ENCODE measurements at places on chromosomes 4 and X.

DNA sequence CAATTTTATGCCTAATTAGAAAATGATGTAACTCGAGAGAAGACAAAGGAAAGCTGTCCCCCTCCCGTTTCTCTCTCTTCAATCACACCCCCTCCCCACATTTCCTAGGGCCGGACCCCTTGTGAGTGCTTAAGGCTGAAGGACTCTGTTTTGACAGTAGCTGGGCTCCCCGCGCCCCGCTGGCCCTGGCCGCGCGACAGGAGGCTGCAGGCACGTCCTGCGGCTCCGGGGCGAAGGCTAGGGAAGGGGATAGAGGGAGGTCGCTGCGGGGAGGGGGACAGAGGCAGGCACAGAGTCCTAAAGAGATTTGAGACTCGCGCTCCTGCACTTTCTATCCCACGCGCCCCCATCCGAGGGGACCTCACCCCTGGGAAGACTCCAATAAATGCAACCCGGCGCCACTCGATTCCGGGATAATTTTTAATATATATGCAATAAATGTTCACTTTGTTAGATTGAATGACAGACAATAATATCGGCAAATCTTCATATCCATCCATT lies 56.2 kb upstream of the TMEM33 start:
- no peak for DNase-seq

GRCh38 chrX:80765220-80765625 lies 44.5 kb downstream of the BRWD3 start:
- DNase-seq = no peak

DNA sequence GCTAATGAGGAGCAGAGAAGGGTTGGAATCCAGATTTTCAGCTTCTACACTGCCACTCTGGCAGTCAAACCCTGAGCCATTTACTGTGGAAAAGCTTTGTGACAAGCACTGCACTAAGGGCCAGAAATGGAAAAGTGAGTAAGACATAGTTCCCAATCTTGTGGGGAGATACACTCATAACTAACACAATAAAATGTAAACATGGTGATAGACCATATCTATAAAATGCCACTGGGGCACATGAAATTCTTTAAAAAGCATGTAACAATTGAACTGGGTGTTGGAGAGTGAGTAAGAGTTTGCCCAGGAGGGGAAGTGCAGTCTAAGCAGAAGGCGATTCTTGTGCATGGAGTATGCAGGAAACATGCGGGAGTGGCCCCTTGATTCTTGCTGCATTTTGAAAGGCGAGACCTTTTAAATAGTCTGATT lies 32.0 kb upstream of the ANXA5 start:
- DNase-seq = no peak

DNA sequence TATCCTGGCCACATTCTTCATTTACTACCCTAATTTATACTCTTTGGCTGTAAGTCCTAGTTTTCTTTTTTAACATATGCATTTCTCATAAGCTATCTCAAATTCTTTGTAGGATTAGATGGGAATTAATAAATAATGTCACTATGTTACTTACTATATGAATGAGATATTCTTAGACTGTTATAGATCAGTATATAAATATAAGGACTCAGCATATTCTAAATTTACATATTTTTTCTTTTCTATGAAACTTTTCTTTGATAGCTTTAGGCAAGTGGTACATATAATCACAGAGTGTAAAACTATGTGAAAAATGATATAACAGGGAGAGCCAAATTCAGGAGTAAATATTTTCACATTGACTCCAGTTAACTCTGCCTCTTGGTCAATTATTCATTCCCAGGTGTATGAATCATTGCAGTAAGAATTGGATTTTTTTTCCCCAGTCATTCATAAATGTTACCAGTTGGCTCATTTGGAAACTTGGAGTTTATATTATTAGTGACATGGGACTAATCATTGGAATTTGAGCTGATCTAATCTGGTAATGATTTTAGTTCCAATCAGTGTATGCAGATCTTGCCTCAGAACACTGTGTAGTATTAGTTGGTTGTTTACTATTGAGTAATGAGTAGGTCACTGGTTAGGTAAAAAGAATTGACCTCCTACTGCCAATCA lies 25.3 kb downstream of the FHIP1A start:
- DNase-seq = no peak

DNA sequence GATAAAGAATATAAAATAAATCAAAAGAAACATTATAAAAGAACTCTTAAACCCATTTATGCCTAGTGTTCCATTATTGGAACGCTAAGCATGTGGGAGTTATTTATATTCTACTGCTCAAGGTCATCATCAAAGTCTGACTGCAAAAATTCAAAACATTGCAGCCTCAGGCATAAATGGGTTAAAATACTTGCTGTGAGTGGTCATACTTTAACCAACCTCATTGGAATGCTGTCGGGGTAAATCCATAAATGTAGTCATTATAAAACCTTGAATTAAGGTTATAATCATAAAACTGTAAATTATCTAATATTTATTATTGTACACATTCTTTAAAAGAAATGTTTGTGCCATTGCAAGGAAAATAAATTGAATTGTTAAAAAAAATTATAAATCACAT lies 55.0 kb downstream of the RPS6KA6 start:
- no peak for DNase-seq

DNA sequence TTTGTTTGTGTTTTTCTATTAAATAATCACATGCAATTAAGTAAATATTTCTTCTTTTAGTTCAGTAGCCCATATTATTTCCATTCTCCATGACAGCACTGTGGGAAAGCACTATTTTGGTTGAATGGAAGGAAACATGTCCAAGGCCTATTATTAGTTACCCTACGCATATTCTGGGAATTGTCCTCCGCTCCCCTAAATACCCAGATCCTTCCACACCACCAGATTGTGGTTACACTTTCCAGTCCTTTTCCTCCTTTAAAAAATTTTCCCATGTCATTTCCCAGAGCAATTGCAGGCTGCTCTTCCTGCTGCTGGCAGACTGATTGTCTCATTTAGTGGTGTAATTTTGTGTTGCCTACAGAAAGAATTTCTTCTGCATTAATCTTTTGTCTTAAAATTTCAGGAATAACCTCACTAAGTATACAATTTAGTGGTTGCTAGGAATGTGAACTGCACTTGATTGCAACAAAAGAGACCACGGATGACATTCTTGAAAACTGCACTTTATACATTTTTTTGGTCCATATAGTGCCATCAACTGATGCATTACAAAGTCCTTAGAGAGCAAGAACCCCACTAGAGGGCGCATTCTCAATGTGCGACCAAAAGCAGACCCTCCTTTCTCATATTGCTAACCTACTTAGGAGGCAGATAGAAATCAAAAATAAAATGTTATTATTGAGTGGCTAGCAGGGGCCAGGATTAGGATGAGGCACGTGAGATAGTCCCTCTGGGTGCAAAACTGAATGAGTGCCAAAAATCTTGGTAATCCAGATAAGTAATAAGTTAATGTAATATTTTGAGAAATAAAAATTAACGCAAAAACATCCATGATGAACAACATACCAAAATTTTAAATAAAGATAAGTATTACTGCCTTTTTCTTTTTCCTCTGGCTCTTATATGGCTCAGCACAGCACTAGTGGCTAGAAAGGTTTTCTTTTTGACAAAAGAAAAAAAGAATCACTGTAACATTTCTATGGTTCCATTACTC lies 98.8 kb upstream of the IQCM start:
- DNase-seq = no peak

DNA sequence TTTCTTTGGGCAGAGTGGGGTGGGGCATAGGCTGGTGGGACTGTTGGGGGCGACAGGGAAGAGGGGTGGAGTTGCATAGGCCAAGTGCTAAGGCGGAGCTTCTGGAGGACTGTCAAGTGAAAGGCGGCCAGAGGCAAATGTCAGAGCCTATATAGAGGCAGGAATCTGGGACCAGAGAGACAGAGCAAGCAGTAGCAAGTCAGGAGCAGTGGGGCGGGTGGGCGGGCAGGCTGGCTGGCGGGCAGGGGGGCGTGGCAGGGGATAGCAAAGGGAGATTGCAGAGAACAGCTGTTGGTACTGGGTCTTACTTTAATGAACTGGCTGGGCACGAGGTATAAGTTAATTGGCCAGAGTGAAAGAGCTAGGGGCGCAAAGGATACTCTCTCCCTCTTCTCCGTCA lies 89.8 kb downstream of the RTL9 start:
- no peak for DNase-seq

DNA sequence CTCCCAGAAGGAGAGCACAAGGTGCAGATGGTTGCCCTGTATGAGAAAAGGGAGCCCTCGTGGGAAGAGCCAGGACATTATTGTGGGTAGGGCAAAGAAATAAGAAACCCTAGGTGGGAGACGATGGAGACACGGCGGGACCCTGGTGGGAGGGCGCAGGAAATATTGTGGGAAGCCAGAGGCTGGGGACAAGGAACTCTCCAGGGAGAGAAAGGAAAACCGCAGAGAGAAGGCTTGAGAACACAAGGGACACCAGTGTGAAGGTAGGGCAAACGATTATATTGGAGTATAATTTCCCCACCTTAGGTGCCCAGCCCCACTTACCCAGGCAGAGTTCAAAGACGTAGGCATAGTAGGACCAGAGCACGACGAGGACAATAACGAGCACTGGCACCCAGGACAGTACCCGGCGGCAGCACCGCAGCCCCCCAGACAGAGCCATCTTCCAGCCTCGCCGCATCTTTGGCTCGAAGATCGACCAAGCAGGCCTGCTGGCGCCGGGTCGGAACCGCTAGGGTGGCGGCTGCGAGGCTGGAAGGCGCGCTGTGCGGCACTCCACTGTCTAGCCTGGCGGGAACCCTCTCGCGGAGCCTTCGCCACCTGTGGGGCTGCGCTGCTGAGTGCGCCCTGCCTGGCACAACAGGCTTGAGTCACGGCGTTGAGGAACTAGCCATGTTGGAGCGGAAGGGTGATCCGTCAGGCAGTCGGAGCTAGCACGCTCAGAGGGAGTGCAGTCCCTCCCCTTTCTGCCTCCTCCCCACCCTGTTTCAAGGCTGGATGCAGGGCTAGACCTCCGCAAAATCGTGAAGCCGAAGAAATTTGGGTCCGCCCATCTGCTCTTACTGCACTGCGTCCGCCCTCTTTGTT lies at the start of gene ZDHHC15:
Gene ZDHHC15 (minus strand): TSS at position 473 of the 867 bp plus-strand sequence. CDS start 13 bp downstream, at position 460.
- DNase-seq = peak; percentile 9

DNA sequence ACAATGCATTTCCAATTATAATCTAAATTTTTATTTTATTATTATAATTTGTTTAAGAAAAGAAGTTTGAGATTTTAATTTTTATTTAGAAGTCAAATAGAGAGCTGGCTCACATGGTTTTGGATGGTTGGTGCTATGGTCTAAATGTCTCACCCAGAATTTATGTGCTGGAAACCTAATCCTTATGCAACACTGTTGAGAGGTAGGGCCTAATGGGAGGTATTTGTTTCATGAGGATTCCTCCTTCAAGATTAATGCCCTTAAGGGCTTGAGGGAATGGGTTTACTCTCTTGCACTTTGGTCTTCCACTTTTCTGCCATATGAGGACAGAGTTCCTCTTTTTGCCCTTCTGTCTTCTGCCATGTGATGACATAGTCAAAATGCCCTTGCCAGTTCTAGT lies 960.5 kb upstream of the IGFBP7 start:
- DNase-seq = no peak

DNA sequence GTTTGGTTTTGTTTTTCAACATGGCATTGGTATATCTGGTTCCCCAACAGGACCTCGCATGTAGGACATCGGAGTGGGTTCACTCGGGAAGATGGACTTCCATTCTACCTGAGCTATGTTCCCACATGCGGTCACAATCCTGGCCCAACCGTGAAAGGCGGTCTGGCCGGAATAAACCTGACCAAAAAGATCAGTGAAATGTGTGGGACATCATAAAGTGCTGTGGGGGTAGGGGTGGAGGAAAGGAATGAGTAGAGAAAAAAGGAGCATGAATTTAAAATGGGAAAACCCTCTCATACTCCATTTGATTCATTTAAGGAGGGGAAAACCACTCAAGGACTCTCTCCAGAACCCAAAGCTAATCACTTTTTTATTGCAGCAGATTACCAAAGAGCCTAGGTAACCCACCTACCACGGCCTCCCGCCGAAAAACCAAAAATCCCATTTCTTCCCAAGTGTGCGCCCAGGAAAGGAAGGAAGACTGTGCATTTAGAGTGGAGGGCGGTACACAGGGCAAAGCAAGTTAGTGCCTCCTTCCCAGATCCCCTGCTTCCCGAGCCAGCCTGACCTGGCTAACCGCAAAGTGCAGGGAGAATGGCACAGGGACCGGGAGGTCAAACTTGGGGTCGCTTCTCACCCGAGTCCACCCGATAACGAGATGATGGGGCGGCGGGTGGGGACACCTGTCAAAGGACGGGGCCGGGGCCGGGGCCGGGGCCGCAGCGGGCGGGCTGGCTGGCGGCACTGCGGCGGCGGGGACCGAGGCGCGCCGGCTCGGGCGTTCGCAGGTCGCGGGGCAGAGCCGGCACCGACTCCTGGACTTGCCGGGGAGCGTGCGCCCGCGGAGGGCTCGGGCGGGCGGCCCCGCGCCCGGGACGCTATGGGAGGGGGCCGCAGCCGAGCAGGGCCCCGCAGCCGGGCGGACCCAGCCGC lies 669 bp downstream of the TMEM150C start:
- no peak for DNase-seq

GRCh38 chr4:28523681-28524190 lies 1663.1 kb downstream of the STIM2 start:
- no peak for DNase-seq

GRCh38 chr4:121785479-121785878 lies 15.6 kb upstream of the EXOSC9 start:
- no peak for DNase-seq

GRCh38 chrX:65508851-65509250 lies 25.7 kb downstream of the LAS1L start:
- DNase-seq = no peak

DNA sequence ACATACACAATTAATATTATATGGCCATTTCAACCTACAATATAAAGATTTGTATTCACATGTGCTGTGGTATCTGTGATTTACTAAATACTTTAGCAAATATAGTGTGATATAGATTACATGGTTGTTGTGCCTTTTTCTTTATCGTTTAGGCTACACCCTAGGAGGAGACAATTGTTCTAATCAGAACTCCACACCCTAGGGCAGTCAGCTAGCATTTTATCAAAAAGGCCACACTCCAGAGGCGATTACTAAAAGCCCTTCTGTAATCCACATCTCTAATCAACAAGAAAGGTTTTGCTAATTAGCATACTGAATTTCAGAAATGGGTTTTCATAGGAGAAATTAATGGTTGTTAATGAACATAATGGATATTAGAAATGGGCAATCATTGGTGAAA lies 319.5 kb upstream of the NOCT start:
- DNase-seq = no peak

DNA sequence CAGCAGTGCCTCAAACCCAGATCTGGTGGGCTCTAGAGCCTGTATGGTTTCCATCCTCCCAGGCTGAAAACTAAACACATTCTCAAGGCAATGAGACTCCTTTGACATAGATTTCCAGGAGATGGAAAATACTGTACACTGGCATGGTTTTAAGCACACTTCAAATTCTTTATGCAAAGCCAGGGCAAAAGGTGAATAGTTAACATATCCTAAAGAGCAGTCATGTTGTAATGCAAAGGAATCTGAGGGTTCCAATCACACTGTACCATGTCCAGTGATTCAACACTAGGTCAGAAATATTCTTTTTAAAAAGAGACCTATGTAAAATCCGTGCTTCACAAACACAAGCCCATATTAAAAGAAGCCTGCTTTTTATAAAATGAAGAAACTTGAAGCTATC lies 195.3 kb downstream of the QDPR start:
- no peak for DNase-seq

Measured in activated effector memory CD4-positive, alpha-beta T cell treated with Interleukin-2 at 50 U/mL for 16 hours (primary cell).